ENCODE measurements at places on chromosomes 7 and 10.

- no peak for DNase-seq
Measured at GRCh38 chr7:51344406-51345138, 28.0 kb upstream of the COBL start.

- no peak for DNase-seq
Measured at GRCh38 chr10:121722665-121723064, 124.4 kb upstream of the FGFR2 start.

DNA sequence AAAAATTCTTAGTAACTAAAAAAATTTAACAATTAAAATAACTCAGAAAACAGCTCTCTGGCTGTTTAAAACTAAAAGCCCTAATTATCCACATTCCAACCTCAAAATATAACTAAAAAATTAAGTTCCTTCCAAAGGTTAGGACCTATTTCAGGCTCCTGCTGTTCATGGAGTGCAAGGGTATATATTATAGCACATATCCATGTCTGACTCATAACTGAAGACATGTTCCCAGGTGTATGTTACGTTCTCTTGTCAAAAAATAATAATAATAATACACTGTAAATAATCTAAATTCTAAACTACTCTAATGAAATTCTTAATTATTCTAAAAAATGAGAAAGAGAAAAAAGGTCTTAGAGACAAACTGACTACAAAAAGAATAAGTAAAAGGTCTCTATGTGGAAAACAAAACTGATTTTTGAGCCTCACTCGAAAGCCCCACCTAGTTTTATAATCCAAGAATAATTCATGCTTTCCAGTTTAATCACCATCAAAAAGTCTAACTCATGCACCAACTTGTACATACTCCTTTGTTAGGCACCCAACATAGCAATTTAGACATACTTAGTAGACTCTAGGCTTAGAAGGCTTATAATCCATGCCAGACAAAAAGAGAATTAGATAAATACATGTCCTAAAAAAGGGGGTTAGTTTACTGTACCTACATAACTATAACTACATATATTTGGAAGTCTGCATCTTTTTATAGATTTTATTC, 171.4 kb downstream of the KMT2E start:
- DNase-seq: no peak

DNA sequence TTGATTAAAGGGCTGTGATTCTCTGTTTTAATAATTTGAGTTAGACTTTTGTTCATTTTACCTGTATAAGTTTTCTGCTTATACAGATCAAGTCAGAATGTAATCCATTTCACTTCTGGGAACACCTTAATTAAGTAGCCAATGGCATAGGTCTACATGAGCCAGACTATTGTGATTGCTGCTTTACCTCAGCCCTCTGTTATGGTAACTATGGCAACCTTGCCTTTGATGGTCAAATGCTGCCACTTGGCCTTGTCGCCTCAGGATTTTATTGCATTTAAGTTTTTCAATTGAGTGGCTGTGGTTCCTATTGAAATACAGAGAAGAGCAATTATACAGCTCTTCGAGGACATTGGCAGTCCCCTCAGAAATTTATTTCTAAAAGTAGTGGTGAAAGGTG, 64.3 kb upstream of the TMEM106B start:
- DNase-seq: no peak

- DNase-seq: no peak
Measured at GRCh38 chr10:124006526-124006925, 86.9 kb downstream of the CHST15 start.

- DNase-seq: no peak
Measured at GRCh38 chr10:14879928-14880193, 1.2 kb downstream of the SUV39H2 start.

GRCh38 chr7:32070406-32071360, at the start of gene PDE1C:
TSS of gene PDE1C (minus strand) at chr7:32070407.
- DNase-seq: no peak

GRCh38 chr7:91020636-91021385, 243.4 kb upstream of the FZD1 start:
- DNase-seq: no peak

DNA sequence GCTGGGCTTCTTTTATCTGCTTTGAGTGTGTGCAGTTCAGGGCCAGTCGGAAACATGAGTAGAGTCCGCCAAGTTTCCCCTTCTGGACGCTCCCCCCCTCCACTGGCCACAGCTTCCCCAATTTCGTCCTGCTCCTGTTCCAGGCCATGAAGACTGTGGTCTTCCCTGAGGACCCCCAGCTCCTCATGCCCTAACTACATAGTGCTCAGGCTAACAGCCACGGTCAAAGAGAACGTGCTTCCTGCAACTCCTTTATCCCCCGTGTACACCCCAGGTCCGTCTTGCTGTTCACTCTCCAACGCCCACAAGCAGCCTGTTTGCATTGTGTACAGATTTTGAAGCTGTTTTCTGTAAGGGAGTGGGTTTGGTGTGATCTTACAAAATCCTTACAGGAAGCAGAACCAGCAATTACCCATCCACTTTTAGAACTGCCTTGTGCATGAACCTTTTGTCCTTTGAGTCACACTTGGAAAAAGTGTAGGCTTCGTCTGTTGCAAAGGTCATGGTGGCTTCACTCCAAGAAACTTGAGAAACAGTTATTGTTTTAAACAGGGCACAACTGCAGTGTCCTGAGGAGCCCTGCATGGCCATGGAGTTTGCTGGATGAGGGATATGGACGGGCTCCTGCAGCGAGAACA, 77.0 kb upstream of the FAM20C start:
- no peak for DNase-seq

Data from stimulated activated CD4-positive, alpha-beta T cell treated with anti-CD3 and anti-CD28 coated beads, Interleukin-4, amount 100 ng/mL, for 48 hours (primary cell).